ENCODE measurements at places on chromosomes 2 and 18.

- no peak for DNase-seq
Measured at GRCh38 chr2:180579388-180579787, 401.0 kb upstream of the UBE2E3 start.

GRCh38 chr2:241985986-241986329 lies 116.4 kb downstream of the RTP5 start:
- no peak for DNase-seq

DNA sequence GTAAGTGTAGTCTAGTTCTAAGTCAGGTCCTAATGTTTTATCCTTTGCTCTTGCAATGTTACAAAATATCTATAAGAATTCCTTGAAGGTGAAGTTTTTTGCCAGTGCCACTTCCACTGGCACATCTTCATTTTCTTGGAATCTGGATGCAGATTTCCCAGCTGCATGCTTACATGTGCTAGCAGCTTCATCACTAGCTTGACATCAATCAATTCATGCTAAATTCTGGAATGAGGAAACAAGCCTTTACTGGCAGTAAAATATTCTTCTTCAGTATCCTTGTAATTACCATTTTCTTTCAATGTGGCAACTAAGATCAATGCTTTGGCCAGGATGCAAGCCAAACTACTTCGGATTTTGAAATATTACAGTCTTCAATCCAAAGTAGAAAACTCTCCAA lies 200.6 kb upstream of the SIX2 start:
- DNase-seq: no peak

- no peak for DNase-seq
Measured at GRCh38 chr2:118310681-118311429, 222.6 kb downstream of the INSIG2 start.

GRCh38 chr2:130380096-130380934 lies 24.5 kb downstream of the PTPN18 start:
- no peak for DNase-seq

DNA sequence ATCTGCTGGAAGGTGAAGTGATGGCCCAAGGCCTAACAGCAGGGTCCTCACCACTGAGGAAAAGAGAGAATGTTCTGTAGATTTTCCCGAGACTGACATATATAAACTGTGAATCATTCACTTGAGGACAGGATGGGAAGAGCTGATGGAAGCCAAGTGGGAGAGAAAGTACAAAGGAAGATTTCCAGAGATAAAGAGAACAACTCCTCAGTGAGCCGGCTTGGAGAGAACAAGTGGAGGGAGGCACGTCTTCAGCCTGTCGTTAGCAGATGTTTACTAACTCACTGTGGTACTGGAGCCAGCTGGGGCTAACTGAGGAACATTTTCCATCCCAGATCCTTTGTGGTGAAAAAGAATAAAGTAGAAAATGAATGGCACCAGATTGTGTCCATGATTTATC lies 552.9 kb upstream of the TNP1 start:
- DNase-seq: no peak

DNA sequence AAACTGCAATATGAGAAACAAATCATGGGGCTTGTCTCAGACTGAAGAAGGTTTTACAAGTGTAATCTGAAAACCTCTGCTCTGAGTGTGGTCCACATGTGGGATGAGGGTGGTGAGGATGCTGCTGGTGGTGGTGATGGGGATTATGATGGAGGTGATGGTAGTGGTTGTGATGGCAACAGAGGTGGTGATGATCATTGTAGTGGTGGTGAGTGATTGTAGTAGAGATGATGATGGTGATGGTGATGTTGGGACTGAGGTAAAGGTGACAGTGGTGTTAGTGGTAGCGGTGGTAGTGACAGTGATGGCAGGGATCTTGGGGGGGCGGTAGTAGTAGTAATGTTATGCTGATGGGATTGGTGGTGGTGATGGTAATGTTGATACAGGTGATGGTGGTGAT lies 217.8 kb downstream of the ANAPC1 start:
- no peak for DNase-seq
